Fibroblast of mammary gland (primary cell): ENCODE measurements at places on chromosomes 7 and 10.

DNA sequence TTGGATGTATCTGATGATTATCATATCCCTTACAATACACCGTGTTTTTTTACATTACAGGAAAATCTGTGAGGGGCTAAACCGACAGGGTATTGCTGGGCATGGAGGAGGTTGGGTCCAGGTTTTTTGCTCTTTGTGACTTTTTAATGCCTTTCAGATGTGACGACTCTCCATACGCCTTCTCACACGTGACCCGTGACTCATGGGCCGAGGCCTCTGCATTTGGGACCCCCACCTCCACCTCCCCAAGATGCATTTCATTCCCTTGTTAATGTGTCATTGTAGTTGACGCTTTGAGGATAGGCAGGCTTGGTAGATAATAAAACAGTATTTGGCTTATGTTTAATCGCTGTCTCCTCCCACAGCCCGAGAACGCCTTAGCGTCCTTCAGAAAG, 95.3 kb downstream of the CUX1 start:
- peak; percentile 57 for DNase-seq

GRCh38 chr10:25682203-25682851, 251.7 kb upstream of the MYO3A start:
- peak; percentile 1 for DNase-seq

GRCh38 chr10:121926157-121926556, 1.7 kb downstream of the ATE1 start:
- DNase-seq: no peak

- peak; percentile 69 for DNase-seq
These were observed at the start of gene EXOC6 for GRCh38 chr10:92848441-92849233. Gene EXOC6, plus strand, starts transcription at chr10:92848520. Its CDS starts 14 bp downstream, at chr10:92848534.

DNA sequence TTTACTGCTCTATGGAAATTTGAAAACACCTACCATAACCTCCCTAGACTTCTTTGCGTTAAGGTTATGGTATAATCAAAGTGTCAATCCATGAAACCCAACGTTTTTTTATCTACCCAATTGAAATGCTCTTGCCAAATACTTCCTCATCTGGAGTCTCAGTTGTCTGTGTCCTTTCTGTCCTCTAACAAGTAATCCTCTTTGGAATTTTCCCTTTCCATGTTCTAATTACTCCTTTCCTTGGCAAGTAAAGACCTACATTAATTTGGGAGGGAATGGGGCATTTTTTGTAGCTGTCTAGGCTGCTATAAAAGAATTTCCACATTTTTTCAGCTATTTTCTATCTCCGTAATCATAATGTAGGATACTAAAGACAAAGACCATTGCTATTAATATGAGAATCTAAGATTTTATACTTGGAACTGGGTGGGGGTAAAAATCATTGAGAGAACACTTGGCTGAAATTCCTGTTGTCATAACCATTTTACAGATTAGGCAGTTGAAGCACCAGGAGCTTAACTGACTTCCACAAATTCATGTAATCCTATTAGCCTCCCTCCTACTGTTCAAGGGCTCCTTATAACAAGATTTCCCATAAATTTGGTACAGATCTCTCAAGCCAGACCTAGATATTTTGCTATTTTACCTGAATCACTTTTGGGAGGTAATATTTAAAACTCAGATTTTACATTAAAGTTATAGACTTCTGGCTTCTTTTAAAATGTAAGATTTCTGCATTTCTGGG, 1307.6 kb downstream of the XPNPEP1 start:
- no peak for DNase-seq

GRCh38 chr7:147376192-147376591, 1214.4 kb upstream of the C7orf33 start:
- no peak for DNase-seq

- no peak for DNase-seq
These were observed 1.4 kb upstream of the VSTM4 start for GRCh38 chr10:49116509-49117375.

- no peak for DNase-seq
These were observed 64.4 kb downstream of the PIP4K2A start for GRCh38 chr10:22649994-22650393.

GRCh38 chr10:43231523-43232078, 35.3 kb downstream of the RASGEF1A start:
- DNase-seq: no peak

- no peak for DNase-seq
These were observed 83.5 kb upstream of the INHBA start for GRCh38 chr7:41786404-41786803.

DNA sequence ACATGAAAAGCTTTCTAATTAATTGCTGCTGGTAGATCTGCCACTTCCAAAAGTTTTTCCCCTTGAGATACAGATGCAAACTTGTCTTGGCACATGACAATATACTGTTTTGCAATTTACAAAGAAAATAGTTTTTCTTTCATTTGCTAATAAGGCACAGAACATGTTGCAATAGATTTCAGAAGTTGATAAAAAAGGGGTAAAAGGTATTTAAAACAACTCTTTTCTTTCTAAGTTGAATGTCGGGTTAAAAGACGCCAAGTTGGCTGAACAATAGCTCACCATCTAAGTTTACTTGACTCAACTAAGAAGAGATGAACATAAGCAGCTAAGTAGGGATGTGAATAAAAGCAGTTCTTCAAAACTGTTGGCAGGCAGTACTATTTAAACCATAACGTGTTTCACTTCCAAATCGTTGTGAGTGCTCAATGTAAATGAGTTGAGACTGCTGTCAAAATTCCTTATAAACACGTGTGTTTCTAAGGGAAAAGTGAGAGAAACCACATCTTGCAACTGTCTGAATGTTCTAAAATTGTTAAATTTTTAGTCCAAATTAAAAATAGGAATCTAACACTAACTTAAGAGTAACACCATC, 14.5 kb upstream of the THSD7A start:
- no peak for DNase-seq

DNA sequence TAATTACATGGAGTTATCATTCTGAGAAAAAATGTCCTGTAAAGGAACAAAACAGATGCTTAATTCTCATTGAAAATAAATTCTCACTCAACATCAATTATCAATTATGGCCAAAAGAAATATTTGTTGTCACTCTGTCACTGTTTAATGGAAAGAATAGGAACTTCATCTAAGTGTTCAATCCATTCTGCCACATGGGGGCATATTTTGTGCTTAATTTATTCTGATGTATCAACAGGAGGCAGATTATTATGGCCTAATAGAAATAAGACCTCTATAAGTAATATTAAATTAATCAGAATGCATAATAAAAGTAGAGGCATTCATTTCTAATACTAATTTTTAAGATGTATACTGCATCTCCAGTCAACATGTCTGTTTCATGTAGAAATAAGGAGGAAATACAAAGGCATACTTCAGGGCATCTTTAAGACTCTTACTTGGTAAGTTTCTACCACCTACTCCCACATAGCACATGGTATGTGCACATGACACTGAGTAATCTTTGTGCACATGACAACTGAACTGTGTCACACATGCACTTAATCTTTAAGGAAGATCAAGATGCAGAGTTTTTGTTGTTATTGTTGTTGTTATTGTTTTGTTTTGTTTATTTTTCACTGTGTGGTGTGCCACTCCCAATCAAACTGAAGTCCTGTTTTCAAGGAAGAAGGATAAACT, 420.4 kb upstream of the SEMA3A start:
- DNase-seq: peak; percentile 41

DNA sequence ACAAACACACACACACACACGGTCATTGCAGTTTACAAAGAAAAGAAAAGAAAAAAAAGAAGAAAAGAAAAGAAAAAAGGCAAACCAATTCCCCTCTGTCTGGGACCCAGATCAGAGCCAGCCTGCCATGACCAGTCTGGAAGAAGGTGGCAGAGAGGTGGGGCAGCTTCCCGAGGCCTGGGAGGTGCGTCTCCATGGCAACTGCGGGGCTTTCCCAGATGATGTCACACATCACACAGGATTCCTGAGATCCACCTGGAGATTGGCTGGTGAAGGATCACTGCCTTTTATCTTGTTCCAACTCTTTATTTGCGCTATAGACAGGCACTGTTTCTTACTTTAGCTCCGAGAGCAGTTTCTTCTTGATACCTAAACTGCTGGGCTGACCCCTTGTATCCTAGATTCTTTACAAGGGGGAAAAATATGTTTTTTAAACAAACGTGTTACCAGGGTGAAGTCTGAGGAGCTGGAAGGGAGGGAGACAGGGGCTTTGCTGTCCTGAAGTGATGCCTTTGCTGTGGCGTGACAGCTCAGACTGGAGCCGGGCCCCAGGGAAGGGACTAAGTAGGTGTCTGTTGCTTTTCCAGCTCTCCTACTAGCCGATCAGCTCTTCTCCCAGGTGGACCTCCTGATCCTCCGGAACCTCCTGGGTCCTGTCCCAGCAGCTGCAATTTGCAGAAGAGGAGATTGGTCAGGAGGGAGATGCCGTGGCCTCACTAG, 298.5 kb downstream of the KLF6 start:
- peak; percentile 36 for DNase-seq

- no peak for DNase-seq
These were observed 51.1 kb downstream of the EEPD1 start for GRCh38 chr7:36204044-36204663.

- no peak for DNase-seq
These were observed 83.2 kb upstream of the MBL2 start for GRCh38 chr10:52855546-52856325.

- DNase-seq: peak; percentile 69
These were observed 249.7 kb downstream of the ELMO1 start for GRCh38 chr7:37198906-37199485.

DNA sequence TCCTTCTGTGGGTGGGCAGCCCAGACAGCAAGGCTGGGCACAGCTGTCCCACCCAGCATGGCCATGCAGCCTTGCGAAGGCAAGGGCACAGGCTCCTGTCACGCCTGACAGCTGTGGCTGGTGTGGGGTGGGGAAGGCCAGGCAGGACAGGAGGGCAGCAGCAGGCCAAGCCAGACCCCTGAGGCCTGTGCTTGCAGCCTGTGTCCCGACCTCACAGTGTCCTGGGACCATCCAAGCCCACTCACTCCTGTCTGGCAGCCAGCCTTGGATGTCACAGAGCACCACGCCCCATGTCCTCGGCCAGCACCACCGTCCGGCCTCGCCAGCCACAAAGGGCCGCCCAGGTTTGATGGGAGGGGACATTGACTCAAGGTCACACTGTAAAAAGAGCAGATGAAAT, 85.5 kb upstream of the LRRC4 start:
- no peak for DNase-seq

- DNase-seq: peak; percentile 88
These were observed 41.3 kb downstream of the CELF2 start for GRCh38 chr10:11058965-11059364.

GRCh38 chr10:11636697-11637303, 25.4 kb upstream of the USP6NL start:
- no peak for DNase-seq

GRCh38 chr7:108448584-108449505, 7.4 kb downstream of the NRCAM start:
- DNase-seq: no peak

- DNase-seq: no peak
These were observed 253.7 kb downstream of the GLRX3 start for GRCh38 chr10:130389906-130390305.

GRCh38 chr7:24891311-24891735, 88.7 kb downstream of the OSBPL3 start:
- no peak for DNase-seq

- DNase-seq: no peak
These were observed 49.4 kb downstream of the TEX36 start for GRCh38 chr10:125633517-125633999.

GRCh38 chr10:112383325-112383724, 9.4 kb downstream of the ACSL5 start:
- DNase-seq: peak; percentile 74

DNA sequence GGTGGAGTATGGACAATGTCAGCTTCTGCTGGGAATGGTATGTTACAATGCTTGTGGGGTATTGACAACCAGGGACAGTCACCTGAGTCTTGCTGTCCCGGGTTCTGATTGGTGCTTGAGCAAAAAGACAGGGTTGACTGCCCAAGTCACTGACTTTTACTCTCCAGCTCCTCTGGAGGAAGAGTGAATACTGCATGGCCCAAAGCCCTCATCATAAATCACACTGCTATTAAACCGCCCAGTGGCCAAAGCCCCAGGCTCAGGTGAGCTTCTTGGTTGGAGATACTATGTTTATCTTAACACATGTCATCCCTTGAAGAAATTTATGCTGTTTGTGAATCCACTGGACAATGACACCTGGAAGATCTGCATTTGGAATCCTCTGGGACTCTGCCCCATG, 90.0 kb upstream of the IGFBP3 start:
- no peak for DNase-seq

DNA sequence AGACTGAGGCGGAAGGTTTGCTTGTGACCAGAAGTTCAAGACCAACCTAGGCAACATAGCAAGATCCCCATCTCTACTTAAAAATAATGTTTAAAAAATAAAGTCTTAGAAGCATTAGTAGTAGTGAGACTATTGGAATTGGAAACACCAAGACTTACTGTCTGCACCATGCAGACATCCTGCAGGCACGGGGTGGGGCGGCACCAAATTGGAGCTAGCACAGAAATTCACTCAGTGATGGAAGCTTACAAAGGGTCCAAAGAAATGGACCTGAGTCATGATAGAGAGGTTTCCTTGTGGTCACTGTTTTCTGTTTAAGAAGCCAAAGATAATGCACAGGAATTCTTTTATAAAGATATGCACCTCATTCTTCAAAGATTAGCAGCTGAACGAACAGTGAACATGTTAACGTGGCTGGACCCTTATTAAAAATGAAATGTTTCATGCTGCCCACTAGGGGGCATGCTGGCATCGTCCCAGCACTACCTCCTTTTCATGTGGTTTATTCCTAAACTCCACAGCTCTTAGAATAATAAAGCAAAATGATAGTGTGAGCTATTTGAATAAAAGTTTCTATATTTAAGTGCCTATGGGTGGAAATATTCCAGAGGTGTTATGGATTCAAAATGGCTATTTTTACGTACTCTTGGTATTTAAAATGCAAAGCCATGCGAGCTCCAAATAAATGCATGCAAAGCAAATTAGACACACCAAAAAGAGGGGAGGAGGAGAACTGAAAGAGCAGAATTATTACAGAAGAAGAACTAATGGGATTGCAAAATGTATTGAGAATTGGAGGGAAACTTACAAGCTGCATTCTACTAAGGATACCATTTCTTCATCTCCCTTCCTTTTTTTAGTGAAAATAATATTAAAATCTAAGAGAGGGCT, 28.6 kb downstream of the PDSS1 start:
- peak; percentile 69 for DNase-seq

- DNase-seq: no peak
These were observed 15.9 kb downstream of the NT5C2 start for GRCh38 chr10:103177123-103177522.

DNA sequence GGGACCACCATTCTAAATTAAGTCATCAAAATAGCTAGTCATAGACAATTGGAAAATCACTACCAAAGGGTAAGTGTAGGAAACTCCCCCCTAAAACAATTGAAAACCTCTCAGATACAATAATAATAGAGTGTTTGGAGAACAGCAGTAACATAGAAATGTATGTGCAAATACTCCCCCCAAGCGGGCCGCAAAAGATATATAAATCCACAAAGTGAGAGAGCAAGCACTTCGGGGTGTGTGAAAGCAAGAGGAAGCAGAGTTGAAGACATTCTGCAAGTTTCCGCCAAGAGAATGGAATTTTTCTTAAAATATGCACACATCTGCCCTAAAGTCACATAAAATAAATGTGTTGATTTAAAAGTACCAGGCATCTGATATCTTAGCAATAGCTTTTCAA, 33.3 kb downstream of the CHCHD3 start:
- DNase-seq: no peak

GRCh38 chr10:67011480-67011879, 85.6 kb downstream of the LRRTM3 start:
- no peak for DNase-seq

GRCh38 chr10:71697938-71698709, 21.5 kb downstream of the C10orf105 start:
- no peak for DNase-seq

- peak; percentile 18 for DNase-seq
These were observed 25.6 kb downstream of the CDNF start for GRCh38 chr10:14812271-14812670.

GRCh38 chr7:151175793-151176311, 8.4 kb upstream of the GBX1 start:
- no peak for DNase-seq
